Bone marrow (tissue), 2 donors: ENCODE measurements at places on chromosomes 7 and 10.

- DNase-seq: no peak
These were observed 30.5 kb upstream of the DDX50 start for GRCh38 chr10:68870545-68871104.

DNA sequence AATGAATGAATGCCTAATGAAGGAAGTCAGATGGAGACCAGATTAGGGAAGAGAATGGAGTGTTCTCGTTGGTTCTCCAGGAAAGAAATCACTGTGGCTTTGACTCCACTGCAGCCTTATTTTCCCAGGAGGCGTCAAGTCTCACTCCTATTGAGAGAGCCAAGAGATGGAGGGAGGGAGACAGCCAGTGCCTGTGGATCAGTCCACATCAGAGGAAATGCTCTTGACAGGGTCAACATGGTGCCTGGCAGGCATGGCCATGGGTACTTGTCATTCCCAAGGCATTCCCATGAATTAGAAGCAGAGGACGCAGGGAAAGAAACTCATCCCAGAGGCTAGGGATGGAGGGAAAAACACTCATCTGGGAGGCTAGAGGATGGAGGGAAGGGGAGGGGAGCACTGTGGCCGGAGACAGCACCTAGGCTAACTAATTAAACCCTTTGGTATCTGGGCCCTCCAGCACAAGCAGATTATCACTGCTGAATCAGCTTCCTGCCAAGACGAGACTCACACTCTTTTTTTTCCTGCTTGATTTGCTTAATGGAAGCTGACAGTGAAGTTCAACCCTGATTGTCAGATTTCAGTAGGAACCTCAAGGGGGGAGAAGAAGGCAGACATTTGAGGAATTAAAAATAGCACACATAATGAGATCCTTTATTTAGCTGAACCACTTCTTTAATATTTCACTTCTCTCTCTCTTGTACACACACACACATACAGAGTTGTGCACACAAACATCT lies 1233.2 kb upstream of the AUTS2 start:
- no peak for DNase-seq

GRCh38 chr10:48241332-48241731 lies 33.2 kb downstream of the FRMPD2 start:
- DNase-seq: no peak

DNA sequence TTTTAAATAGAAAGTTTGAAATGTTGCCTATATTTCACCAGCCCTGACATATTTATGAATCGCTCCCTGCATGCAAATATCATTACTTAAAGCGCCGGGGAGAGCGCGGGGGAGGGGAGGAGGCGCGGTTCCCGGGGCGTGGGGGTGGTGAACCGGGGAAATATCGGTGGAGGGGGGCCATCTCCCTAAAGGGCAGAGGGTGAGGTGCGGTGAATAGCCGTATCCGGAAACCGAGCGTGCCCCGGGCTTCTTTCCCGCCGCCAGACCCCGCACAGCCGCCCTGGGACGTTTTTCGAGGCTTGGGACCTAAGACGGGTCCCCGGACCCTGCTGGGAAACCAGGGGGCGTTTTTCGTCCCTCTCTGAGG lies 6.9 kb upstream of the ZNF503 start:
- no peak for DNase-seq

- no peak for DNase-seq
These were observed 120.1 kb downstream of the SVOPL start for GRCh38 chr7:138581065-138581464.

DNA sequence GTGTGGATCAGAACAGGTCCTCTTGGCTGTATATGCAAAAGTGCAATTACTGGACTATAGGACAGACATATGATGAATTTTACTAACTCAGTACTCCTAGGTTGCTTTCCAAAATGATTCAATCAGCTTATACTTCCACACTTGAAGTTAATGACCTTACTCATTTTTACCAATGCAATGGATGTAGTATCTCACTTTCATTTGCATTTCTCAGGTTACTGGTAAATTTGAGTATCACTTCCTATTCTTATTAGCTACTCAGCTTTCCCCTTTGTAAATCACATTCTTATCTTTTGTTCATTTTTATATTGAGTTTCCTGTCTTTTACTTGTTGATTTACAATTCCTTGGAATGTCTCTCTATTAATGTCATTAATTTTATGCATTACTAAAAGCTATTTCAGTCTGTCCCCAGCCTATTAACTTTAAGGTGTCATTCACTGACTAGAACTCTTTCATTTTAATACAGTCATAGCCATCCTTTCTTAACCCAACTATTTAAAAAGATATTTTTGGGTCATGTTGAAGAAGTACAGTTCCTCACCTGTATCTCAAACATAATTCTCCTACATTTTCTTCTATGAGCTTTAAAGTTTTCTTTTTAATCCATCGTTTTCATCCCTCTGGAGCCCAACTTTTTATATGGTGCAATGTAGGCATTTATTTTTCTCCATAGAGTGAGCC lies 88.6 kb downstream of the VIM start:
- DNase-seq: no peak

GRCh38 chr7:70356085-70356786 lies 758.0 kb downstream of the AUTS2 start:
- DNase-seq: no peak

GRCh38 chr7:101743241-101743994 lies 74.0 kb upstream of the CUX1 start:
- peak; percentile 59 for DNase-seq

DNA sequence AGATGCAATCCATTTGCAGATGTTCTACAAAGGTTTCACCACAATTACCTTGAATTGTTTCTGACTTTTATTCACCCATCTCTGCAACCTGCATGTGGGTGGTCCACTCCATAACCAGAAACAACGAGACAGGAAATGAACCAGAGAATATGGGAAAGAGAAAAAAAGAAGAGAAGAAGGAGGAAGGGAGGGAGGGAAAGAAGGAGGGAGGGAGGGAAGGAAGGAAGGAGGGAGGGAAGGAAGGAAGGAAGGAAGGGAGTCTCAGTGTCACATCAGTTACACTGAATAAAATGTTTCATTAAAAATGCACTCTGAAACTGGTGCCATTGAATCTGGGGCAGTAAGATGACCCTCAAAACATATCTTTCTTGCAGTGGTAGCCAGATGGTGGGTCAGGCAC lies 301.3 kb upstream of the MGMT start:
- DNase-seq: no peak

- no peak for DNase-seq
These were observed 165.5 kb downstream of the DIP2C start for GRCh38 chr10:523925-524324.

DNA sequence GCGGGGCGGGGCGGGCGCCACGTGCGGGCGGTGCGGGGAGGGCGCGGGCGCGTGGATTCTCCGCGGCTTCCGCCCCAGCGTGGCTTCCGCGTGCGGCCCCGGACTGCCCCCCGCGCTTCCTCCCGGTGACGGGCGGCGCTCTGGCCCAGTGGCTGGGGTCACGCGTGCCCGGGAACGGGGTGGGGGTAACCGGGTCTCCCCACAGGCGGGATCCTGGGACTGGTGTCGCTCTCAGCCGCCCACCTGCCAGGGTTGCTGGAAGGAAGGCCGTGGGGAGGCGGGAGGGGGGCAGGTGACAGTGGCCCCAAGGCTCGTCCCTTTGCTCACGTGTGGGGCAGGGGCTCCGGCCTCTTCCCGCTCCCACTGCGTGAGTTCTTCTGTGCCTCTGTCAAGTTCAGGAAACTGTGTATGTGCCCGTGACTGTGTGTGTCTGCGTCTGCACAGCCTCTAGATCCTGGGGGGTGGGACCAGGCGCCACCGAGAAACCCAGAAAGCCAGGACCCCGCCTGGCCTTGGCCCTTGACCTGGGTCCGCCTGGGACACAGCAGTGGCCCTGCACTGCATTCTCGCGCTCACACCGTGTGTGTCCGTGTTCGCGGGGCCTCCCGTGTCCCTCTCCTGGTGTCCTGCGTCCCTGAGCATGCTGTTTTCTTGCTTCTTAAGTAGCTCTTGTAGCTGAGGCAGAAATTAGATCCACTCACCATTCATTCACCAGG lies 919 bp downstream of the MAFK start:
- peak; percentile 30 for DNase-seq

DNA sequence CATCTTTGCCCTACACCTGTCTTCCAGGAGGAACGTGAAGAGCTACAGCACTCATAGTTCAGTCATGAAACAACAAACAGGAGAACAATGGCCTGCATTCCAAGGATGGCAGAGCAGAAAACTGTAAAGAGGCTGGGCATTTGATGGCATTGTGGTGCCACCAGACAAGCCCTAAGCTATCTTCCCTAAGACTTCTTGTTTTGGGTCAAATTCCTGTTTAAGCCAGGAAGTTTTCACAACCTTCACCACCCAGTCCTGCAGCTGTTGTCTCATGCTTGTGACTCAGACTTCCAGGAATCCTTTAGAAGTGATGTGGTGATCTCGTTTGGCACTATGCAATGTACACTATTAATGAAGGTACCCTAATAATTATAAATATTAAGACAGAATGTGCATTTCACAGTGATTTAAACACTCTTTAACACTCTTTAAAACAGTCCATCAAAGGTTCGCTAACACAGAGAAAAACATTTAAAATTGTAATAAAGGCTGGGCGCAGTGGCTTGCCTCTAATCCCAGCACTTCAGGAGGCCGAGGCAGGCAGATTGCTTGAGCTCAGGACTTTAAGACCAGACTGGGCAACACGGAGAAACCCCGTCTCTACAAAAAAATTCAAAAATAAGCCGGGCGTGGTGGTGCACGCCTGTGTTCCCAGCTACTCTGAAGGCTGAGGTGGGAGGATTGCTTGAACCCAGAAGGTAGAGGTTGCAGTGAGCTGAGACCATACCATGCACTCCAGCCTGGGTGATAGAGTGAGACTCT lies 2.7 kb upstream of the HERPUD2 start:
- no peak for DNase-seq

DNA sequence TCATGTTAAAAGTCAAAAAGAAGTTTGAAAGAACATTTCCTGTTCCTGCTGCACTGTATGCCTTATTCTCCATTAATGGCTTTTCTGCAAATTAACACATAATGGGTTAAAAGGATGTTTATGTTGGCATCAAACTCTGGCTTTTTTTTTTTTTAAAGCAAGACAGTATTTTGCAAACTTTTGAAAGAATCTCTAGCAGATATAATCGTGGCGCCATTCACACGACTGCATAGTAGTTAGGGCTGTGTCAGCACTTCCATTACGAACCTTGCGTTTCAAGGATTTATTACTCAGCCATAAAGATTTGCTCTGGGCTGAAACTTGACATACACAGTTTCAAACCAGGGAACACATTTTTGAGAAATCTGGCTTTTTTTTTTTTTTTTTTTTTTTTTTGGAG lies 207.8 kb downstream of the DYNC1I1 start:
- DNase-seq: no peak

GRCh38 chr10:2019281-2019680 lies 282.0 kb upstream of the ADARB2 start:
- DNase-seq: no peak

DNA sequence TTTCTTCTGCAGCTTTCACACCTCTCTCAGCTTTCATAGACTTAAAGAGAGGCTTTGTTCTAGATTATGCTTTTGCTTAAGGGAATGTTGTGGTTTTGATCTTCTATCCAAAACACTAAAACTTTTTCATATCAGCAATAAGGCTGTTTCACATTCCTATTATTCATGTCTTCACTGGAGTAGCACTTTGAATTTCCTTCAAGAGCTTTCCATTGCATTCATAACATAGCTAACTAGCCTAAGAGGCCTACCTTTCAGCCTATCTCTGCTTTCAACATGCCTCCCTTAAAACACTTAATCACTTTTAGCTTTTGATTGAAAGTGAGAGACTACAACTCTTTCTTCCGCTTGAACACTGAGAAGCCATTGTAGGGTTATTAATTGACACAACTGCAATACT lies 1117.0 kb upstream of the PHF14 start:
- DNase-seq: no peak

DNA sequence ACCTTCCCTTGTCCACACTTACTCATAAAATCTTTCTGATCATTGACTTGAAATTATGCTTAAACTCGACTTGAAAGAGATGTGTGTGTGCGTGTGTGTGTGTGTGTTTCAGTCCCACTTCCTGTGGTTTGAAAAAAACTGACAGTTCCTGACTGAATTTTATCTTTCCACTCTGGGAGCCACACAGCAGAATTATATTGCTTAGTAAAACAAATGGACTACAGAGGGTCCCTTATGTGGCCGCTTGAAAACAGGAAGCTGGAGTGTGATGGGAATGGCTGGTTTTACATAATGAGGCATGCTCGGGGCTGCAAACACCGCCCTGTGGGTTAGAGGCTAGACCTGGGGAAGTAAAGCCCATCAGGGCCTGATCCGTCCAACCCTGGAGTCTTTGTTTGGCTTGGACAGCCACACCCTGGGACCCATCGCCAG lies 54.8 kb downstream of the LYZL1 start:
- no peak for DNase-seq

DNA sequence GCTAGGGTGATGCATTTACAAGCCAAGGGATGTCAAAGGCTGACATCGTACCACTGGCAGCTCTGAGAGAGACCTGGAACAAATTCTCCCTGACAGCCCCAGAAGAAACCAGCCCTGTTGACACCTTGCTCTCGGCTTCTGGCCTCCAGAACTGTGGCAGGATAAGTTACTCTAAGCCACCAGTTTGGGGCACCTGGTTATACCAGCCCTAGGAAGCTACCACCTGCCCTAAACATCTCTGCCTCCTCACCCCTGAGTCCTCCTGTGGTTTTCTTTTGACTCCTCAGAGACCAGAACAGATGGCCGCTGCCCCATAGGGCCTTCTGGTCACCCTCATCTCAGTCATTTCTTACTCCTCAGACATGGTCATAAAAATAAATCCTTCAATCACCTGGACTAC lies 107.4 kb downstream of the CPXM2 start:
- DNase-seq: no peak

GRCh38 chr7:123979876-123980275 lies 53.0 kb downstream of the TMEM229A start:
- DNase-seq: no peak

GRCh38 chr10:62810156-62810902 lies 5.8 kb downstream of the ADO start:
- DNase-seq: no peak

DNA sequence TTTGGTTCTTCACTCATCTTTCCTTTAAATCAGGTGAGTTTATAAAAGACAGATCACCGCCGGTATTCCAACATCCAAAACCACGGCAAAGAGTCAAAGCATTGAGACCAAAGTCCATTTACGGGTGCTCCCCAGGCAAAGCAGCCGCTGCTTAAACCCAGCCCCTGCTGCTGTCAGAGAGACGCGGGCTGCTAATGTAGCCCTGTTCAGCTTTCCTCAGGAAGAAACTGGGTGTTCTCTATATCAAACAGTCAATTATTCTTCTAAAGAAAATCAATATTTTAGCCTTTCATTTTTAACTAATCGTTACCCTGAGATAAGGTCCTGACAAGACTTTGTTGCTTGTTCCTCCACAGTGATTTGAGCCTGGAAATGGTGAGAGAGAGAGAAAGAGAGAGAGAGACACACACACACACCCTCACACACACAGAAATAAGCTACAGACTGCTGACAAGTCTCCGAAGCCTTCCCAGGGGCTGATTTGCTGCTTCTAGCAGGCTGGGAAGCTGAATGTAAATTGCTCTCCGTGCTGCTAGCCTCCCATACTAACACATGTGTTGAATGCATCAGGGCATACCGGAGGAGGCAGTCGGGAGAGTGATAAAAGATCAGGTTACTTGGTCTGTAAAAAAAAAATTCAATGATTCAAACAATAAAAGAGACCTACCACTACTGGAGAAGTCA lies 183.0 kb upstream of the ANK3 start:
- no peak for DNase-seq
